ENCODE measurements at places on chromosomes 2 and 18. TPM values are rescaled to one million over a fixed set of nuclear protein-coding genes. Genes with fewer than 3 reads are reported as not detected.

- no peak for DNase-seq
Observed at GRCh38 chr18:63405986-63406385, 16.3 kb downstream of the VPS4B start.

DNA sequence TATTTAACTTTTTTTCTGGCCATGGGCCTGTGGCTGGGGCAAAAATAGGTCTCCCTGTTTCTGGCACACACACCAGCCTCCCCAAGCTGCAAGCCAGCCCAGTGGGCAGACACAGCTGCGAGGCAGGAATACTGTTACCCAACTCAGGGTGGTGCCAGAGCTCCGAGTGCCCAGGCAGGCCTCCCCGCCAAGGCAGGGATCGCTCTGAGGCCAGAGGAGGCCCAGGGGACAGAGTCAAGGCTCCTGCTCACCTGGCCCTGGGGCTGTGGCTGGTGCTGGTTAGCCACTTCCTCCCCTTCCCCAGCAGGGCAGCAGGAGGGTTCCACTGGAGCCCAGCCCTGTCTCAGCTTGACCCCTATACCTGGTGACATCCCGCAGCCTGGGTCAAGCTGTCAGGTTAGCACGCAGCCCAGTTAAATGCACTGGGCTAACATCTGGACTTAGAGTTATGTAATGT is 67.1 kb upstream of the EPAS1 start:
- no peak for DNase-seq

DNA sequence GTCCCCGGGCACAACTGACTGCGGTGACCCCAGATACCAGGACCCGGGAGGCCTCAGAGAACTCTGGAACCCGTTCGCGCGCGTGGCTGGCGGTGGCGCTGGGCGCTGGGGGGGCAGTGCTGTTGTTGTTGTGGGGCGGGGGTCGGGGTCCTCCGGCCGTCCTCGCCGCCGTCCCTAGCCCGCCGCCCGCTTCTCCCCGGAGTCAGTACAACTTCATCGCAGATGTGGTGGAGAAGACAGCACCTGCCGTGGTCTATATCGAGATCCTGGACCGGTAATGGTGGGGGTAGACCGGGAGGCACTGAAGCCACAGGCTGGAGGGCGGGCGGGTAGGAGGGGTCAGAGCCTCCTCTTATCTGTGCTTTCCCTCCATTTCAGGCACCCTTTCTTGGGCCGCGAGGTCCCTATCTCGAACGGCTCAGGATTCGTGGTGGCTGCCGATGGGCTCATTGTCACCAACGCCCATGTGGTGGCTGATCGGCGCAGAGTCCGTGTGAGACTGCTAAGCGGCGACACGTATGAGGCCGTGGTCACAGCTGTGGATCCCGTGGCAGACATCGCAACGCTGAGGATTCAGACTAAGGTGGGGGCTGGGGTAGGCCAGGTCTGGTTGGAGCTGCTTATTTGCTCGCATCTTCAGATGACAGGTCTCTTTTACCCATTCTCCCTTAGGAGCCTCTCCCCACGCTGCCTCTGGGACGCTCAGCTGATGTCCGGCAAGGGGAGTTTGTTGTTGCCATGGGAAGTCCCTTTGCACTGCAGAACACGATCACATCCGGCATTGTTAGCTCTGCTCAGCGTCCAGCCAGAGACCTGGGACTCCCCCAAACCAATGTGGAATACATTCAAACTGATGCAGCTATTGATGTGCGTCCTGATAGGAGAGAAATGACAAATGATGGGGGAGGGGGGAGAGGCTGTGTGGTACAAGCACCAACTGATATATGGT is 780 bp downstream of the HTRA2 start:
- no peak for DNase-seq

RAPGEF4 gene
- total RNA-seq = 0.26 TPM

GRCh38 chr2:10934308-10934978 is 22.7 kb downstream of the KCNF1 start:
- DNase-seq = no peak

GRCh38 chr2:181677912-181678586 is 2.3 kb downstream of the NEUROD1 start:
- peak; percentile 46 for DNase-seq

DNA sequence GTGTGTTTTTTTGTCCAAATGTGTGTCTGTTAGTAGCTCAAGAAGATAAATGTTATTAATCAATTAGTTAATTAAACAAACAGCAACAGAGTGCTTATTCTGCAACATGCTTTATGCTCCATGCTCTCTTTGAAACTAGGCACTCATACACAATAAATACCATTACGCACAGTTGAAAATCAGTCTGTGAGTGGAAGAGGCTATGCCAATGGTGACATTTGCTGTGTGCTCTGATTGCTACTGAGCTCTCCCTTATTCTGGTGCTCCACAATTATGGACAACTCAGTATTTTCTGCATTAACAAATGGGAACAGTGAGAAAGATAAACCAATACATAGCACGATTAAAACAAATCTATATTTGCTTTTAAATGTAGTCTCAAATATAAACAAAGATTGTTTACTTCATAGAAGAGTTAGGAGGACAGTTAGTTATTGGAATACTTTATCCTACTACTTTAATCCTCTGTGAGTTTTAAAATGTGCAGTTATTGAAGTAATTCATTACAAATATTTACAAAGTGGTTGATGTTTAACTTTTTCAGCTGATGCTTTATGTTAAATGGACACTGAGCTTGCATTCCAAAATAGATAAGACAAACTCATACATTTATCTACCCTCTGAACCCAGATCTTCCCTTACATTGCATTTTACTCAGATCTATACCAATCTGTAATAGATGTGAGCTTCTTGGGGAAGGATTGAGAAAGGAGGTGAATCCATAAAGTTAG is 55.3 kb downstream of the NXPH2 start:
- no peak for DNase-seq

DNA sequence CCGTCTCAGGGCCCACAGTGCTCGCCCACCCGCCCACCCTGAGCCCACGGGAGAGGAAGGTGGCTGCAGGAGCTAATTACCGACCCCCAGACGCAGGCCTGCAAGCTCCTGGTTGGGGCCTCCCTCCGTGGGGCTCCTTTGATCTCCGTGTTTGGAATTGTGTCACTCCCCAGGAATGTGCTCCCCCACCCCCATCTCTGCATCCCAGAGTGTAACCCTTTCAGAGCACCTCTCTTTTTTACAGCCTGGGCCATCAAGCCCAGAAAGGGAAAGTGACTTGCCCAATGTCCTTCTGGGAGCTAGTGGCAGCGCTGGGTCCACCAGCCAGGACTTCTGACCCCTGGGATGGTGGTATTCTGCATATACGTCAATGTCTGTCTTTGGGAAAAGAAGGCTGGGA is 335.1 kb downstream of the CYRIA start:
- no peak for DNase-seq

FAM124B gene
- not detected for total RNA-seq

COL4A4 gene
- 0.13 TPM for total RNA-seq

DNA sequence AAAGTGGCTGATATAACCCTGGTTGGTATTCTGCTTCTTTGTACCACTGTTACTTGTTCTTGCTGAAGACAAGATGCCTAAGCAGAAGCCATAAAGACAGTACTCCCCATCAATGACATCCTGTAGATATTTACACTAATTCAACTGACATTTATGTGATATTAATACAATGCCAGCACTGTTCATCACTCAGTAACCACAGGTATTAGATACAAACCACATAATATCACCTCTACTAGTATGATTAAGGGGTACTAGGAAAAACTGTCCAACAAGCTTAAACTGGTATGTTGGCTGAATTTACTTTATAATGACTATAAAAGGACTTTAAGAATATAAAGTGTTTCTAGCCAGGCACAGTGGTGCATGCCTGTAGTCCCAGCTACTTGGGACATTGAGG is 65.8 kb downstream of the RTN4 start:
- DNase-seq = peak; percentile 72

DNA sequence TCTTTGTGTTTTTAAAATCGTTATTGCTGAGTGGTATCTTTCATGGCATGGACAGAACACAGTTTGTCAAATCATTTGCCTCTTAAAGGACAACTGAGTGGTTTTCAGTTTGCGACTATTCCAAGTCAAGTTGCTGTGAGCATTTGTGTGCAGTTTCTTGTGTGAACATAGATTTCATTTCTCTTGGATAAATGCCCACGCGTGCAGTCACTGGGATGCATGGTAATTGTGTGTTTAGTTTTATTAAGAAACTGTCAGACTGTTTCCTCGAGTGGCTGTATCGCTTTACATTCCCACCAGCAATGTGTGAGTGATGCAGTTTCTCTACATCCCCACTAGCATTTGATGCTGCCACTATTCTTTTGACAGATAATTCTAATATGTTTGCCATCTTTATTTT is 154.0 kb upstream of the ARL4C start:
- DNase-seq = no peak

- no peak for DNase-seq
Observed at GRCh38 chr2:240922245-240922981, 16.3 kb downstream of the CROCC2 start.

- no peak for DNase-seq
Observed at GRCh38 chr2:24712296-24712695, 80.9 kb downstream of the PTRHD1 start.

DNA sequence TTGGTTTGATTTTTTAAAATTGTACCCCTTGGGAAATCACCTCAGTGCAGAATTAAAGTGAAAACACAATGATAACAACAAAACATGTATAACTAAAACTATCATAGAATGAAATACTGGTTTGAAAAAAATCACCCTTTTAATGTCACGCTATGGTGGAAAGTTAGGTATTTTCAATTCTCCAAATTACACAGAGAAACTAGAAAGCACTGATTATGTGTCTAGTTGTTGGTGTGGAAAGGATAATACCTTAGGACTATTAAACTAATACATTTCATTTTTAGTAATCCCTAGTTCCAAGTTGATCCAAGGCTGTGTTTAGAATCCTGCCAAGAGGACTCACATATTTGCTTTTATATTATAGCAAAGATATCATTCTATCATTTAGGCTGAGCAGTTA is 71.2 kb downstream of the NUP35 start:
- DNase-seq = no peak

GRCh38 chr2:233117351-233117750 is 57.2 kb downstream of the INPP5D start:
- DNase-seq = no peak

DNA sequence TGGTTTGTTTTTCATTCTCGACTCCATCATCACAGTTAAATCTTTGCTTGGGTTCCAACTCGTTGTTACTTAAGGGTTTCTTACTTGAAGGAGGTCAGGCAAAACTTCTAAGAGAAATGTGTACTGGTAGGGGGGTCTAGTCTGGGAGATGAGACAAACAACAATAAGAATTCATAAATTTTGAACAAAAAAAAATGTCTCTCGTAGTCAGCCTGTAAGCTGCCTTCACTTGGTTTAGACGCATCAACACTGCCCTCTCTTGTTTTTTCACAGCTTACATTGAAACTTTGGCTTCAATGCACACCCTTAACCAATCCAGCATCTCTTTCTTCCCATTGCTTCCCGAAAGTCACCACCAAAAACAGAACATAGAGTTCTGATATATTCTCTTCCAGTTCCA is 576.4 kb upstream of the PIK3C3 start:
- DNase-seq = peak; percentile 58

GRCh38 chr2:69911985-69912563 is 2.8 kb upstream of the MXD1 start:
- DNase-seq = peak; percentile 58

GRCh38 chr2:239866350-239866749 is 158.8 kb downstream of the NDUFA10 start:
- DNase-seq = no peak

DNA sequence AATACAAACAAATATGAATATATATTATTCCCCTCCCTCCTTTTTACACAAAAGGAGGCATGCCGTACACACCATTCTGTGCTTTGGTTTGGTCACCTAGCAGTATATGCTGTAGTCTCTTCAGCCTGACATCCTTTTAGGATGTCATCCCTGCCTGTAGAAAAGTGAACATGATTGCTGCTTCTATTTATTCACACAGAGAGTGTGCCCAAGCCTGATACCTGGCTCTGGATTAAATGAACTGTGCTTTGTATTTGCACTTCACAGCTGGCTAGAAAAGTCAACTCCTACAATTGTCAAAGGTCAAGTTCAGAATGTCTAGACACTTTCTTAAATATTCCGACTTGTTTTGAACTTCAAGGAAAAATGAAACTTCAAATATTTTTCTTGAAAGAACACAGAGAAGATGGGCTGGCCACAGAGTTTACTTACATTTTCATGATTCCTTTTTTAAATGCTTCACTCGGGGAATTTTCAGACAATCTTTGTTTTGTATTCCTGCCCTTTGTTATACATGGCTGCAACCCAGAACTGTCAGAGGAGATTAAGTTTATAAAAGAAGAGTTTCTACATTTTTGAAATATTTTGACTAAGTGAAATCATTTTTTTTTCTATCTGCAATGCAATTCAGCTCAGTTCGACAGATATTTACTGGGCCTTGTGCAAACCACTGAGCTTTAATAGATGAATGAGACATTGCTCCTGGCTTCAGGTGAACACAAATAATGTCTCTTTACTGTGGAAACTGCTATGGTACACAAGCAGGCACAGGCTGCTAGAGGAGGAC is 33.5 kb downstream of the DAPL1 start:
- no peak for DNase-seq

DNA sequence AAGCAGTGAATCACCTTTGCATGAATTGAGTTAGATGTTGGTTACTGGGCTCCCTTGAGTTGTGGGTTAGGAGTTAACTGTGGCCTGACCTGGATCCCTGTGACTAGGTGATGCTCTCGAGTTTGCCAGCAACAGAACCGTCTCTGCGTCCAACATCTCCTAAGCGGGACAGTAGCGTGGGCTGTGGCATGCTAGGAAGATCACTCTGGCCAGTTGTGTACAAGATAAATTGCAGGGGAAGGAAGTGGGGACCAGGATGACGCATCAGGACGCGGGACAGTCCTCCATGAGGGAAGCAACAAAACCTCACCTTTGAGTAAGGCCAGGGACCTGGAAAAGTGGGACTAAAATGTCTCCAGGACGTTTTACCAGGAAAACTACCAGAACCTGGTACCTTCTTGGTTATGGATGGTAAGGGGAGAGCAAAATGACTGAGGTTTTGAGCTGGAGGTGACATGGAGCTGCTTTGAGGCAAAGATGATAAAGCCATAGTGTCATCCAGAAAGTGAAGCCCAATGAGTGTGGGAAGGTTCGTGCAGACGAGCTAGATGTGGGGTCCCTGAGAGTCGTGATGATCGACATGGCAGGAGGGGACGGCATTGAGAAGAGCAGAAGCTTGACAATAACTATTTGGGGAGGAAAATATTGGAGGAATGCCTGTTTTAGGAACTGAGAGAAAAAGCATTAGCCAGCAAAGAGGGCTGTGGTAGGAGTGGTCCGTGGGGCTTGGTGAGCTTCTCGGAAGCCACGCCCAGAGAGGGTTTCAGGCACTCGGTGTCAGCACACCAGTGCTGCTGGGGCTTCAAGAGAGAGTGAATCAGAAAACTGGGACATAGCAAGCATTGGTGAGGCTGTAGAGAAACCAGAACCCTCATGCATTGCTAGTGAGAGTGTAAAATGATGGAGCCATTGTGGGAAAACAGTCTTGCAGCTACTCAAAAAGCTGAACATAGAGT is 95.1 kb downstream of the SMAD7 start:
- DNase-seq = no peak

- no peak for DNase-seq
Observed at GRCh38 chr18:5914016-5914415, 18.7 kb upstream of the TMEM200C start.

DNA sequence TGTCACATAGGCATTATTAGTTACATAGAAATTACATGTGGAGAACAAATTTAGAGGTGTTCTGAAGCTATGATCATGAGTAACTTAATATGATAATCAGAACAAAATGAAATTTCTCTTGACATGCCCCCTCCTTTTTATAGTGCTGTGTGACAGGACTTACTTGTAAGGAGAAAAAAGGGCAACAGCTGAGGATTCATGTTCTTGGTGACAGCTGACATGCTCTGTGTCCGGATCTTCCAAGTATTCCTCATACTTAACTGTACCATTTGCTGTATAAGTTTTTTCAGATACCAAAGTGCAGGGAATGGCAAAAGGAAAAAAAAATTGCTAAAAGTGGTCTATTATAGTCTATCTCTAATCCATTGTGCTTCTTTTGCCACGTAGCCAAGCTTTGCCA is 3.5 kb upstream of the MYL1 start:
- DNase-seq = no peak

Data from bronchial epithelial cell (primary cell).